ENCODE measurements at places on chromosomes 5 and 9.

GRCh38 chr5:72436796-72437471 lies 70.3 kb downstream of the ZNF366 start:
- no peak overlapping the region for H3K27ac ChIP-seq
- H3K27me3 ChIP-seq = no peaks in the 10 kb centered on the region
- no peaks in the 10 kb centered on the region for H3K4me1 ChIP-seq
- no peak overlapping the region for H3K4me3 ChIP-seq
- no peaks in the 10 kb centered on the region for H3K36me3 ChIP-seq
- DNase-seq = no peak

- no peak overlapping the region for H3K27ac ChIP-seq
- H3K36me3 ChIP-seq = no peaks in the 10 kb centered on the region
- no peak overlapping the region for H3K4me3 ChIP-seq
- DNase-seq = peak; percentile 55
- no peaks in the 10 kb centered on the region for H3K27me3 ChIP-seq
- no peaks in the 10 kb centered on the region for H3K4me1 ChIP-seq
Measured at GRCh38 chr5:89011778-89012711, 129.1 kb upstream of the MEF2C start.

GRCh38 chr9:36891341-36891811 lies 142.7 kb downstream of the PAX5 start:
- H3K36me3 ChIP-seq = no peaks in the 10 kb centered on the region
- H3K27ac ChIP-seq = no peak overlapping the region
- no peaks in the 10 kb centered on the region for H3K27me3 ChIP-seq
- DNase-seq = peak; percentile 60
- no peak overlapping the region for H3K4me3 ChIP-seq

- no peak overlapping the region for H3K27ac ChIP-seq
- no peak for DNase-seq
- H3K27me3 ChIP-seq = no peaks in the 10 kb centered on the region
- H3K4me1 ChIP-seq = no peaks in the 10 kb centered on the region
Measured at GRCh38 chr9:109861918-109862317, 81.9 kb downstream of the PALM2AKAP2 start.

DNA sequence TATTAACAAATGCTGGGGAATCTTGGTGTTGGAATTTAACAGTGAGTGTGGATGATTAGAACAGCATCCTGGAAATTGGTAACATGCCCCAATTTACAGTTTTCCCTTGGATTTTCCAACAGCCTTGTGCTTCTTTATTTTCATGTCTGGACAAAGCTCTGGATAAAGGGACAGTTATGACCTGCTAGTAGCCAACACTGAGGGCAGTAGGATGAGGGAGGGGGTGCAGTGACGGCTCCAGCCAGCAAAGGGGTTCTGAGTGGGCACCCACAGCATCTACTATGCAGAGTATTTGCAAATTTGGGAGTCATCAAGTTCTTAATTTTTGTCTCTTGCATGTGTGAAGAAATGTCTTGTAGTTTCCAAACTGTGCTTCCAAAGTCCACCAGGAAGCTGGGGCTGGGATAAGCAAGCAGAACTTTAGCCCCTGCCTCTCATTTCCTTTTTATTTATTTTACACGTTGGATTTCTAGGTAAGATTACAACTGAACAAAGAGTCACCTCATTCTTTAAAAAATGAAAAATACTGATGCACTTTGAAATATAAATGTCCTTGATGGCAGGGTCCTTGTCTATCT lies 63.0 kb upstream of the SELENOP start:
- no peaks in the 10 kb centered on the region for H3K27me3 ChIP-seq
- no peaks in the 10 kb centered on the region for H3K4me1 ChIP-seq
- no peak overlapping the region for H3K27ac ChIP-seq
- no peak for DNase-seq

DNA sequence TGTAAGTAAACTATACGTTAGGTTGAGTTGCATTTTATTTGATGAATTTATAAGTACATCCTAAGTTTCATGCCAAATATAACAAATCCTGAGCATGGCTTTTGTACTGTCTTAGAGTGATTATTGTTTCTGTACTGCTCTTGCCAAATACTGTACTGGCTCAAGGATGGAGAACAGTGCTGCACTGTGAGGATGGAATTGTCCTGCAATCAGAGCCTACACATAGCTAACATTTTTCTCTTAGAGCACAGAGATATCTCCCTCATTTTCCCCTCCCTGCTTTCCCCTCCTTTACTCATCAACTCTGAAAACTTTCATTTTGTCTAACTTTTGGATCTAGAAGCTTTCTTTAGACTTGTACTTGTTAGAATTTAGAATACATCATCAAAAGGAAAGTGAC lies 28.3 kb downstream of the LRRC70 start:
- no peaks in the 10 kb centered on the region for H3K27me3 ChIP-seq
- DNase-seq = no peak
- H3K4me1 ChIP-seq = no peaks in the 10 kb centered on the region
- no peak overlapping the region for H3K4me3 ChIP-seq
- no peak overlapping the region for H3K27ac ChIP-seq
- no peaks in the 10 kb centered on the region for H3K36me3 ChIP-seq

DNA sequence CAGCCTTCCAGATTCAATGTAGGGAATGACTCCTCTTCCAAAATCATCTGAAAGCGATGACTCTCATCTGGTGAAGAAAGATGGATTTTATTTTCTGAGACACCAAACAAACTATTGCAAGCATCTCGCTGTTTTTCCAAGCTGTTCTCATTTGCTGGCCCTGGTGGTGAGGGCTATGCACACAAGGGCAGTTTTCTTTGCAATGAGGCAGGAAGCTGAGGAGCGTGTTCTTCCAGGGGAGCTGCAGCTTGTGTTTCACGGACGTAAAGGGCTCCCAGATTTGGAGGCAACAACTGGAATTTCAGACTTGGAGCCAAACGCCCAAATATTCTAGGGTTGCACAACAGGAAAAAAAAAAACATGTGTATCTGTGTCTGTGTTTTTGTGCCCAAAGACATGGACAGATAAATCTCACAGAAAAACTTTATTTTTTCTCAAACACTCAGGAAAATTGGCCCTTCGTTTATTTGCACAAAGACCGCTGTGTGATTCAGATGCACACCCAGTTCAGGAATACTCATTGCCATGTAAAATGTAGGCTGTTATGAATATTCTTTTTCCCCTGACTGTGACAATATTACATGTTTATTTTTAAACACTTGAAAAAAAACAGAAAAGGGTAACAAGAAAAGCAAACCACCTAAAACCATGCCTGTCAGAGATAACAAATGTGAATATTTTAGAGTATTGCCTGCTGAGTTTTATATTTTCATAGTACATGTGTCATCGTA lies 151.3 kb downstream of the GAS1 start:
- H3K36me3 ChIP-seq = no peaks in the 10 kb centered on the region
- no peak overlapping the region for H3K27ac ChIP-seq
- no peaks in the 10 kb centered on the region for H3K4me1 ChIP-seq
- no peak overlapping the region for H3K4me3 ChIP-seq
- peak; percentile 33 for DNase-seq

DNA sequence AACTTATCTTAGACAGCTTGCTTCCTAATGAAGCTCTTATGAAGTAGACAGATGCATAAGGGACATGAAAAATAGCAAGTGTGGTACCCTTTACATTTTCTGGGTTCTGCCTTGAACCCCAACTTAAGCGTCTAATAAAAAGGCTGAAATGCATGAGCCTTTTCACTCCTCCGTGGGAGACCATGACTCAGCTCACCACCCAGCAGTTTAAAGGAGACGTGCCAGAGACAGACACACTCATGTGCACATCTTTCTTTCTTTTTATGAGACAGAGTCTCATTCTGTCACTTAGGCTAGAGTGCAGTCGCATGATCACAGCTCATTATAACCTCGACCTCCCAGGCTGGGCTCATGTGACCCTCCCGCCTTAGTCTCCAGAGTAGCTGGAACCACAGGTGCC lies 22.3 kb downstream of the CTXN3 start:
- no peak overlapping the region for H3K4me3 ChIP-seq
- no peak overlapping the region for H3K27ac ChIP-seq
- no peaks in the 10 kb centered on the region for H3K4me1 ChIP-seq
- H3K36me3 ChIP-seq = no peaks in the 10 kb centered on the region
- no peaks in the 10 kb centered on the region for H3K27me3 ChIP-seq
- DNase-seq = no peak

DNA sequence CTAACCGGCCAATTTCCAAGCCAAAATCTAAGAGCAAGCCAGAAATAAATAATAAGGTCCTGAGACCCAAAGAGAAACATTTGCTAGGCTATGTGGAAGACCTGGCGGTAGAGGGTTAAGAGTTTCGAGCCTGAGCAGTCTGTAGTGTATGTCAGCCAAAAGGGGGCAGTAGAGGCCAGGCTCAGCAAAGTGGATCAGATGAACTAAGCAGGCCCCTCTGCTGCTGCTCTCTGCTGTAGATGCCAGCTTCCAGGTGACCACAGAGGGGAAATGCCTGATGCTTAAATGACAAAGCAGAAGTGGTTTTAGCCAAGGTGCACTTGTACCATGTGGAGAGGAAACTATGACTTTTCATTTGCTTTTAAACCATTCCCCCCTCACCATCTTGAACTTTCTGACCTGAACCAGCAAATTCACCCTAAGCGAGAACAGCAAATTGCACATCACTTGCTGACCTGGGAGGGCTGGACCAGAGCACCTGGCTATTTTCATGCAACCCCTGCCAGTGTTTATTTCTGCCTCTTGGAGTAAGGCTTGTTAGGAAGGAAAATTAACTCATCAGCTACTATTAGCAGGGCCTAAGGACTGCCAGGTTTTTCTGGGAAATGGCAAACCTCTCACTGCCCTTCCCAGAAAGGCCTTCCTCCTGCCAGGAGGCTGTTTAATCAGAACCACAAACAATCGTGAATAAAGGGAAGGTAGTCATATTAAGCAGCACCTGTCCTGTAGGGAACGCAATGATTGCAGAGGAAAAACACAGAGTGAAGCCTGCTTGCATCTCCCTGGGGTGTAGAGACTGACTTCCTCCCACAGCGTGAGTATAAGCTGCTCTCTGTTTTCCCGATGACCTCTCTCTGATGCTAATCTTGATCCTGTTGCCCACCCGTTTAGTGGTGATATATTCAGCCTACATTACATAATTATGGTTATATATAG lies 818.2 kb downstream of the TLR4 start:
- no peaks in the 10 kb centered on the region for H3K27me3 ChIP-seq
- peak; percentile 90 for DNase-seq
- no peaks in the 10 kb centered on the region for H3K4me1 ChIP-seq
- no peaks in the 10 kb centered on the region for H3K36me3 ChIP-seq
- H3K27ac ChIP-seq = no peak overlapping the region

DNA sequence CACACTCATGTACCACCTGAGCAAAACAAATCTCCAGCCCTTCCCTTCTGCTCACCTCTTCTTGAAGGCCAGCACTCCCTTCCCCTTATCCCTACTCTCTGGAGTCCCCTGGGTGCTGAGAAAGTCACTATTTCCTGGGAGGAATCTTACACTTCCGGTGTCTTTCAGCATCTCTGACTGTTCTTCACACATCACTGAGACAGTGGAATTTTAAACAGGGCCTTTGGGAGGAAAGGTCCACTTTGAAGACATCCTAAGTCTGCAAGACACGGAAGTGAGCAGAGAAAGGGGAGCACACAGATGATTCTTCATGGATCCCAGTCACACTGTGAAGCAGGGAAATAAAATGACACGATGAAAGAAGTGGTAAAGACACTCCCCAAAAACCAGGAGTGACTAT lies 25.6 kb downstream of the FRMD3 start:
- no peaks in the 10 kb centered on the region for H3K36me3 ChIP-seq
- H3K4me3 ChIP-seq = no peak overlapping the region
- DNase-seq = no peak
- no peak overlapping the region for H3K27ac ChIP-seq

DNA sequence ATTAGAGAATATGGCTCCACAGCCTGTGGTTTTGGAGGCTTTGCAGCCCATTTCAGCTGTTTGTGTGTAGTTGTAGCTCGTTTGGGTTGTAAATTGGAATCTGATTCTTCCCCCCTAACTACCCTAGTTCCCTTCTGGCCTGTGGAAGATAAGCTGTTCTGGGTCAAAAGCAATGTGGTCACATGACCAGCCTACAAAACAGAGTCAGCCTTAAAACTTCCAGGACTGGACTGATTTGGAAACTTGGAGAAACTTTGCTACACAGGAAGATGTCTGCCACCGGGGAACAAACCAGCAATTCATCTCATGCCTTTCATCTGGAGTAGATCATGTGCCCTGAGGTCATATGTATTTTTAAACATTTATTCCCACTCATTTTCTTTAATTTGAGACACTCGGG lies 83.8 kb downstream of the DAPK1 start:
- no peak overlapping the region for H3K27ac ChIP-seq
- H3K27me3 ChIP-seq = no peaks in the 10 kb centered on the region
- no peaks in the 10 kb centered on the region for H3K36me3 ChIP-seq

DNA sequence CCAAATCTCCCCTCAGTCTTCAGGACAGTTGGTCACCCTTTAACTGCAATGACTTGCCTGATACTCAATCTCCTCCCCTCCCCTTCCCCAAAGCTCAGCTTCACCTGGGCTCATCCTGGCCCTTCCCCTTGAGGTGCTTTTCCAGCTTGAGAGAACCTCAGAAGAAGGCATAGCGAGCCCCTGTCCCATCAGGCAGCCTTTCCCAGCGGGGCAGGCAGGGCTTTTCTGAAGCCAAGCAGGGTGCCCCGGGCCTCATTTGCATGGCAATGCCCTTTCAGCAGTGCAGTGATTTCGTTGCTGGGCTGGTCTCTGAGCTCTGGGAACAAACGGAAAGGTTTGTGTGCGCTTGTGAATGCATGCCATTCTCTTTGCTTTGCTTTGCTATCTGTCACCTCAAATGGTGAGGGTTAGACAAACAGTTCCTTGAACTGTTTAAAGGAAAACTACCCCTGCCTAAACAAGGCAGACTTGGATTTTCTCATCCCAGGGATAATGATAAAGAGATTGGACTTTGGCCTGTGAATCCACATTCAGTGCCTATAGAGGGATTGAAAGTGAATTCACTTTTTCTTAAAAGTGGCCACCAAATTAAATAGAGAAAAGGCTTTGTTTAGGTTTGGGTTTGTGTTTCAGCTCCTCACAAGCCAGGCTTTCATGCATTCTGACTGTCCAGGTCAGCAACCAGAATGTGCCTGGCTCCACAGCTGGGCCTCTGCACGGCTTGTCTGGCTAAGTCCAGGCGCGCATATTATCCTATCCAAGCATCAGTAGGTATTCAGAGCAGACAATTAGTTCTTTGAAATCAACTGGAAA lies 165.3 kb downstream of the ZNF608 start:
- H3K4me1 ChIP-seq = peaks cover 18% of the 10 kb centered on the region
- no peaks in the 10 kb centered on the region for H3K27me3 ChIP-seq
- DNase-seq = peak; percentile 95
- no peaks in the 10 kb centered on the region for H3K36me3 ChIP-seq
- H3K4me3 ChIP-seq = no peak overlapping the region

DNA sequence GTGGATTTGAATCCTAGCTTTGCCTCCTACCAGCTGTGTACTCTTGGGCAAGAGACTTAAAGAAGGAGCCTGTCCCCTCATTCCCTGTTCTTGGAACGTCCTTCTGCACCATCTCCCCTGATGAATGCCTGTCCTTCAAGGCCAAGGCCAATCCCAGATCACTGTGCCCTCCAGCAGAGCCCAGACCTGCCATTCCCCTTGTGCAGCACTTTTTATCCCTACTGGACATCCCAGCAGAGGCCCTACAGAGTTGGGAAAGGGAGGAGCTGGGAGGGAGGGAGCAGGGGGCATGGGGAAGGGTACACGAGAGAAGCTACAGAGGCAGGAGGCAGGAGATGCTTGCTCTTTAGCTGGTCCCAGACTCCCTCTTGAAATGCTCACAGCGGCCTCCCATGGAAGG lies 223.9 kb downstream of the PBX3 start:
- H3K4me1 ChIP-seq = no peaks in the 10 kb centered on the region
- H3K36me3 ChIP-seq = no peaks in the 10 kb centered on the region
- no peaks in the 10 kb centered on the region for H3K27me3 ChIP-seq
- no peak overlapping the region for H3K27ac ChIP-seq

Measured in mesendoderm (in vitro differentiated cells).